ENCODE measurements at places on chromosomes 2 and 18.

DNA sequence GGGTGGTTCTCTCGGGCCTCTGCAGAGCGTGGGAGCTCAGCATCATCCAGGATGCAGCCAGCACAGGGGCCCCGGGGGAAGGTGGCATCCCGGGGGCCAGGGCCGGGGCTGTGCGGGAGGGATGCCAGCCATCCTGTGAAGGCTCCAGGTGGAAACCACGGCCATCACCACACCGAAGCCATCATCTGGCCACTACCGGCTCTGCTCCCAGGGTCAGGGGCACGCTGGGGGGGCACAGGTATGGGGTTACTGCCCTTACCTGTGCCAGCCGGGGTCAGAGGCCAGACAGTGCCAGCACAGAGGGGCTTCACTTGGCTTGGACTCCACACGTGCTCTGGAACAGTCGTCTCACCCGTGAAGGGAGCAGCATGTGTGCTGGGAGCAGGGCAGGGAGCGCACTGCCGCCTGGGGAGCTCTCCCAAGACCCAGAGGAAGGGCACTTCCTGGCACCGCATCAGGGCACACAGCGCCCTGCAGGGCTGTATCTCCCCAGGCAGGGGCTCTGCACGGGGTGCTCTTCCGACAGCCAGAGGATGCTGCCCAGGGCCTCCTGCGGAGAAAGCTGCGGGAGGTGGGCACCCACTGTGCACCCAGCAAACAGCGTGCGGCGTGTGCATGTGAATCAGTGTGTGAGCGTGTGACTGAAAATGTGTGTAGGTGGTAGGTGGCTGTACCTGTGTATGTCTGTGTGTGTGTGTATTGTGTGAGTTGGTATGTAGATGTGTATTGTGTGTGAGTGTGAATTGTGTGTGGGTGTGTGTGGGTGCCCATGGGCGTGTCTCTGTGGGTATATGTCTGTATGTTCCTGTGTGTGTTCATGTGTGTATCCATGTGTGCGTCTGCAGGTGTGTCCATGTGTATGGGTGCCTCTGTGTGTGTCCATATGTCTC, 75.0 kb downstream of the PTGR3 start:
- DNase-seq = no peak

GRCh38 chr2:121547646-121548045, 17.0 kb downstream of the RNU4ATAC start:
- DNase-seq = no peak

- no peak for DNase-seq
These were observed 39.7 kb downstream of the DYNC1I2 start for GRCh38 chr2:171726847-171727450.

DNA sequence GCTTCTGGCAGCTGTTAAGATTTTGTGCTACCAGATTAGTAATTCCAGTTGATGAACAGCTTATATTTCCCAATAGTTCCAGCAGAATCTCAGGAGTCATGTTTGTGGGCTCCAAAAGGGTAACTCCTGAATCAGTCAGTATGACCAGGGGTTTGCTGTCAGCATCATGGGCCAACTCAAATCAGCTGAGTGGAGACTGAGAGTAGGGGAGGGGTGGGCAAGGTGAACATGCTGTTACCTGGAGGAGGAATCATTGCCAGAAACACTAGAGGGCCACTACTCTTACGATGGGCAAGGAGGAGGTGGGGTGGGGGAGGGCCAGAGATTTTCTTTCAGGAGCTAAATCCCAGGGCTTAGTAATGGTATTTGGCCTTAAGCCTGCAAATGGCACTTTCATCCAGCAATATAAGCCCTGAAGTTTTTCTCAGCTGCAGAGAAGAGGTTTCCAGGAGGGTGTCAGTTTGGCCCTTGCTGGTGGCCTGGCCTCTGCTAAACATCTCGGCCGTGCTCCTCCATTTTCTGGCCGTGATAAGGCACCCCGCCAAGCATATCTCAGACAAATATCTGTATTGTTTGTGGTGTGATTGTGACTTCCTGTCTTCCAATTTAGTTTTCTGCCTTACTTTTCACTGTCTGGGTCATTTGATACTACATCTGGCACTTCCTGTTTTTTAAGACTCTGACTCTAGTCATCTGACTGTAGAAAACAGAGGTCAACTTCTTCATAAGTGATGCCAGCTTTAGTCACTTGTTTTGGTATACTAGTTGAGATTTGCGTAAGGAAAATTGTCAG, 120.5 kb upstream of the CXCR4 start:
- DNase-seq = peak; percentile 31

DNA sequence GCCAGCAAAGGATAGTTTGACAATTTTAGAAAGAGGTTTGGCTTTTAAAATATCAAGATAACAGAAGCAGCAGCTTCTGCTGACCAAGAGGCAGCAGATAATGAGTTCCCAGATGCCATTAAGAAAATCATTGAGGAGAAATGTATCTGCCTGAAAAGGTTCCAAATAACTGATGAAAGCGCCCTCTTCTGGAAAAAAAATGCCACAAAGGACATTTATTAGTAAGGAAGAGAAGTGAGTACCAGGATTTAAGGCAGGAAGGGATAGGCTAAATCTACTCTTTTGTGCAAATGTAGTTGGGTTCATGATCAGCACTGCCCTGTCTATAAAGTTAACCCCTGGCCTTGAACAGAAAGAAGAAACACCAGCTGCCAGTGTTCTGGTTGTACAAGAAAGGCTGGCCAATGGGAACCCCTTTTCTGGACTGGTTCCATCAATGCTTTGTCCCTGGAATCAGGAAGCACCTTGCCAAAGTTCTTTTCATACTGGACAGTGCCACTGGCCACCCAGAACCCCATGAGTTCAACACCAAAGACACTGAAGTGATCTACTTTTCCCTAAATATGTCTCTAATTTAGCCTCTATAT, 40.6 kb downstream of the DHX57 start:
- DNase-seq = no peak

GRCh38 chr2:216059233-216059834, 22.3 kb downstream of the PECR start:
- DNase-seq = no peak

GRCh38 chr18:24023185-24023814, 8.7 kb downstream of the TTC39C start:
- DNase-seq = no peak

DNA sequence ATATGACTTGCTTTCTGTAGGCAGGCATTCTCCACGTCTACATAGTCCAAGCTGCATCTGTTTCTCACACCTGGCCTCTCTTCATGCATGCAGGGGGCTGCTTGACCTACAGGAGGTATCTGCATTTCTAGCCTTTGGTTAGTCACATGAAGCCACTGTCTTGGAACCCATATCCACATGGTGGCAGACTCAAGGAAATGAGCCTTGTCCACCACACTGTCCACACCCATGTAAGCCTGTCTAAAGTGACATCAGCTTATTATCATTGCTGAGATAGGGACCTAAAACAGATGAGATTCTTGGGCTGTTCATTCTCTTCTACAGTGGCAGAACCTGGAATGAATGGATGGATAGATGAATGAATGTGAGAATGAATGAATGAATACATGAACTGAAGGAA, 160.4 kb downstream of the DOCK10 start:
- DNase-seq = no peak

GRCh38 chr2:236658974-236659757, 89.5 kb downstream of the ACKR3 start:
- no peak for DNase-seq

- DNase-seq = no peak
These were observed 121.1 kb upstream of the KLHL14 start for GRCh38 chr18:32893915-32894314.

- no peak for DNase-seq
These were observed 58.5 kb upstream of the TXNDC2 start for GRCh38 chr18:9827211-9827792.

DNA sequence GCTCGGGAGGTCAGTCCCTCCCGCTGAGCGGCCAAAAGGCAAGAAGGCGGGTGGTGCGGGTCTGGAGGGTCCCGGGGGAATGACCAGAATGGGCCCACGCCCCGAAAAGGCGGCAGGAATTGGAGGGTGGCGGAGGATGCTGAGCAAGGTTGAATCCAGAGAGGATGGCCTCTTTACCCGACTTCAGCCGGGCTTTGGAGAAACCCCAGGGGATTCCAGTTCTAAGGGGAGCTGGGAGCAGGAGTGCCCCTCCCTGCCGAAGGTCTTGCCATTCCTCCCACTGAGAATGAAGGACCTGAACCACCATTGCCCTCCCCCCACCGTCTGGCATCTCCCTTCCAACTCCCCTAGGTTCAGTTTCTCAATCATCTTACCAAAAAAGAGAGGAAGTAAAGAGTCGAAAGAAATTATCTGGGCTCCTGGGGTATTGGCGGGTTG, 38.9 kb upstream of the ATP6V1B1 start:
- DNase-seq = no peak

- no peak for DNase-seq
These were observed 5.5 kb upstream of the KIF1A start for GRCh38 chr2:240825476-240825875.

- DNase-seq = no peak
These were observed 131.6 kb upstream of the DNAJC10 start for GRCh38 chr2:182584462-182584861.

DNA sequence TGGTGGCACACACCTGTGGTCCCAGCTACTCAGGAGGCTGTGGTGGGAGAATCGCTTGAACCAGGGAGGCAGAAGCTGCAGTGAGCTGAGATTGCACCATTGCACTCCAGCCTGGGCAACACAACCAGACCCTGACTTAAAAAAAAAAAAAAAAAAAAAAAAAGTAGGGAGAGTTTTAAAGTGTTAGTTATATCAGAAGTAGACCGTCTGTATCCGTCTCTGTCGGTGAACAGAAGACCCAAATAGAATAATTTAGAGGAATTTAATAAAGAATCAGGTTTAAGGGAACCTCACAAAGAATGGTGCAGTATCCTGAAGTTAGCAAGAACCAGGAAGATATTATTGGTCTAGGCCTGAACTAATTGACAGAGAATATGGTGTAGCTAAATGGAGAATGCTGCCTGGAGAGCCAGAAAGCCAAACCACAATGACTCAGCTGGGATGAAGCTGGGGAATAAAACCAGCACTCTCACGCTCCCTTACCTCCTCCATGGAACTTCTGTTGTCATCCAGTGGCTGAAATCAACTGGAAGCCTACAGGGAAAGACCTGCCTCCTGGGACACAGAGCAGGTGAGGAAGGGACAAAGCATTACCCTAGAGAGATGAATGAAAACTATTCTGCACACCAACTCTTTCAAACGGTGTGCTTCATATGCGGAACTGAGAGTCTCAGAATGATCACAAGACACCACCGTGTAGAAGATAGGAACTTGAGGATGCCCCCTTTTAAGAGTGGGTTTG, 39.1 kb upstream of the PLEKHM3 start:
- no peak for DNase-seq

DNA sequence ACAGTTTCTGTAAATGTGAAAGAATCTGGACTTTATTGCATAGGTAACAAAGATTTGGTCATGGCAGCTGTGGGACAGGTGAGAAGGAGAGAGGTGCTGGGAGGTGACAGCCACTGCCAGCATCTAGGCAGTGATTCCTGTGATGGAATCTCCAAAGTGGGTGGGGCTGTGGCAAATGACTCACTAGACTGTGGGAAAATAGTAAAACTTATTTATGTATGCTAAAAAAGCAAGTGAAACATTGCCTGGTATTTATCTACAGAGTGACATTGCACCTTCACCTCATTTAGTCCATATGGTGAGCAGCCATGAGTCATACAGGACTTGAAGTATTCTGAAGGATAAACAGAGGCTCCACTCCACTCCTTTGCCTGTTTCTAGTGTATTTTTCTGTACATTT, 145.3 kb upstream of the MEX3C start:
- DNase-seq = no peak

- DNase-seq = no peak
These were observed 22.8 kb upstream of the SCN7A start for GRCh38 chr2:166516712-166517303.

DNA sequence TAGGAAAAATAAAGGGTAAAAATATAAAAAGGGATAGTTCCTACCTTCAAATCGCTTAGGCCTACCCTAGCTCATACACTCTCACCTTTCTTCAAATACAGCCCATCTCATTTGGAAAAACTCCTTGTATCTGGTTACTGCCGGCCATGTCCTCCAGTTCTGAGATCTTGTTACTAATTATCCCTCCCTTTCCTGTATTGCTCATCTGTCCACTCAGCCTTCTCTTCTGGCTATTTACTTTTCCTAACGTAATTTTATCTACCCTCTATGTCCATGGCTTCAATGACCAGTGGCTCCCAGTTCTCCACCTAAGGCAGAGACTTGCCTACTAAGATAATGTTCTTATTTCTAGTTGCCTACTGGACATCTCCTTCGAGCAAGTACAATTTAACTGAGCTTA, 342.9 kb upstream of the ACVR2A start:
- no peak for DNase-seq

- no peak for DNase-seq
These were observed 32.1 kb upstream of the MYO3B start for GRCh38 chr2:170145675-170146432.

GRCh38 chr18:46050268-46050667, 21.8 kb downstream of the PSTPIP2 start:
- no peak for DNase-seq

GRCh38 chr2:177397481-177398289, 5.1 kb downstream of the AGPS start:
- no peak for DNase-seq

GRCh38 chr2:18065249-18065648, 186.8 kb downstream of the KCNS3 start:
- DNase-seq = no peak

- no peak for DNase-seq
These were observed 74.8 kb downstream of the WDSUB1 start for GRCh38 chr2:159211447-159212396.

- DNase-seq = no peak
These were observed 75.9 kb upstream of the MAP4K3 start for GRCh38 chr2:39512941-39513340.

DNA sequence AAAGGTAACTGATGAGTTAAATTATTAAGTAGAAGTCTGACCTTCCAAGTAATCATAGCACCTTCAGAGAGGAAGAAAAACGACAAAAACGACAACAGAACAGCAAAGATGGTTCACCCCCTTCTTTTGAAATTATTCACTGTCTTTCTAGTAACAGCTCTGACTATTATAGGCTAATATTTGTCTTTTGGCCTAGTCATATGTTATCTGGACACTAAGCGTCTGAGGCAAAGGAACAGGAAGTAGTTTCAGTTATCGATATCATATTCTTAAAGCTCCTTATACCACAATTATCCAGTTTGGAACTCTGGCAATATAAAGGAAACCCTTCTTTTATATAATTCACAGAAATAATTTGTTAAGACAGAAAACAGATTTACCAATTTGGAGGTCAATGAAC, 27.6 kb upstream of the SLC40A1 start:
- no peak for DNase-seq

DNA sequence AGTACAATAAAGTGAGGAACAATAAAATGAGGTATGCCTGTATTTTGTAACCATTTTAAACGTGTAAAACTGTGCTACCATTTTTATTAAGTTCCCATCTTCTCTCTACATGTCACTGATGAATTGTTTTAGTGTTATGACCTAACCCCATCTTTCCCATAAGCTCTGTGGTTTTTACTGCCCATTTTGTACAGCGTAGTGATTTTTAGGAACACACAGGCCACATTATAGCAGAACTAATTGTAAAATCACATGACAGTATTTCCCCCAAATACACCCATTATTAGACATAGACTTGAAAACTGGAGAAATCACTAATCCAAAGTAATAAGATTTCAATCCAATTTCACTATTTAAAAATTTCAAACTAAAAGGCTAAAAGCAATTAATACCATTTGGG, 130.7 kb downstream of the TMEM247 start:
- DNase-seq = no peak

- DNase-seq = no peak
These were observed 54.8 kb downstream of the RTP5 start for GRCh38 chr2:241924069-241924908.

GRCh38 chr18:56475250-56475649, 163.1 kb downstream of the TXNL1 start:
- DNase-seq = no peak

GRCh38 chr18:71028285-71028762, 739.5 kb downstream of the SOCS6 start:
- DNase-seq = no peak

- DNase-seq = no peak
These were observed 46.8 kb downstream of the EPG5 start for GRCh38 chr18:45920367-45920766.
